ENCODE measurements at places on chromosomes 5 and 9. TPM values are rescaled to one million over a fixed set of nuclear protein-coding genes. Genes with fewer than 3 reads are reported as not detected.

Gene TMEFF1
- total RNA-seq: 38.7 TPM

Gene SLC35A4
- 11.5 TPM for total RNA-seq

DNA sequence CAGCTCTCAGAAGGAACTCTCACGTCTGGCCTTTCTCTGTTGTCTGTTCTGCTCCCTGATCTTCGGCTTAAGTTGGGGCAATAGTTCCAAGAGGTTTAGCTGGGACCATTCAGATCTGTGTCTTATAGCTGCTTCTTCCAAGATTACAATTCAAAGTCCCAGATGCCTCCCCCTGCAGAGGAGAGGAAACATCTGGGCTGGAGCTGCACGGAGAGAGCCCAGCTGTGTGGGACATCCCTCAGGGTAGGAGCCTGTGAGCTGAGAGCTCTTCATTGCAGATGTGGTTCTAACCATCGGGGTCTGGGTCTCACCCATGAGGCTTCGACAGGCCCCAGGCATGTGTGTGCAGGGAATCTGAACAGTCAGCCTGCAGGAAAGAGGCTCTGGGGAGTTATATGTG, 9.0 kb upstream of the PHF19 start:
- DNase-seq: no peak

DNA sequence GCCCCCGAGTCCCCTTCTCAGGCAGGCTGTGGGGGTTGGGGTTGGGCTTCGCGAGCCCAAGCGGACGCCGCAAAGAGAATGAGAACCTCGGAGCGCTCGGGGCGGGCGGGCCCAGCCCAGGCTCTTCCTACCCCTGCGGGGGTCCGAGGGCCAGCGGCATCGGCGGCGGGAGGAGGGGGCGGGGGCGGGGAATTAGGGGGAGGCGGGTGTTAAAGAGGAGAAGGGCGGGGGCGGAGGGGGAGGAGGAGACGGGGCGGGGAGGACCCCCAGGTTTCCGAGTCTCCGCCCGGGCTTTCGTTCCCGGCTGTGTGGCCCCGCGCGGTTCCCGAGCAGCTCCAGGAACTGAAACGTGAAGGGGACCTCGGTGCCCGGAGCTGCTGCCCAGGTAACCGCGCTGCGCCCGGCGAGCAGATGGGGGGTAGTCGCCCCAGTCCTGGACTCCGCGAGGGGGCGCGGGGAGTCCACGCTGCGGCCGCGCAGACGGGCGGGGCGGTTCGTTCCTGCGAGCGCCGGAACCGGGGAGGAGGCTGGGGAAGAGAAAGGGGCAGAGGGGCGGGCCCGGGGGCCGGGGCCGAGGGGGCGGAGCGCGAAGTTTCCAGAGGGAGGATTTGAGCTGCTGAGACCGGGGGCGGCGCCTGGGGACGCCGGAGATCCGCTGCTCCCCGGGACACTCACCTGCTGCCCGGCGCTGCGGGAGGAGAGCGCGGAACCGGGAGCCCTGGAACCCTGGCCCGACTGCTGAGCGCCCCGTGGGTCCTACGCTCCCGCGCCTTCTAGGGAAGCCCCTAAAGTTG, 38.4 kb upstream of the PLEKHG4B start:
- DNase-seq: peak; percentile 9

- DNase-seq: no peak
Observed at GRCh38 chr5:102811972-102812371, 56.9 kb downstream of the PAM start.

GRCh38 chr9:136606687-136607333, 55.9 kb upstream of the EGFL7 start:
- DNase-seq: no peak

DNA sequence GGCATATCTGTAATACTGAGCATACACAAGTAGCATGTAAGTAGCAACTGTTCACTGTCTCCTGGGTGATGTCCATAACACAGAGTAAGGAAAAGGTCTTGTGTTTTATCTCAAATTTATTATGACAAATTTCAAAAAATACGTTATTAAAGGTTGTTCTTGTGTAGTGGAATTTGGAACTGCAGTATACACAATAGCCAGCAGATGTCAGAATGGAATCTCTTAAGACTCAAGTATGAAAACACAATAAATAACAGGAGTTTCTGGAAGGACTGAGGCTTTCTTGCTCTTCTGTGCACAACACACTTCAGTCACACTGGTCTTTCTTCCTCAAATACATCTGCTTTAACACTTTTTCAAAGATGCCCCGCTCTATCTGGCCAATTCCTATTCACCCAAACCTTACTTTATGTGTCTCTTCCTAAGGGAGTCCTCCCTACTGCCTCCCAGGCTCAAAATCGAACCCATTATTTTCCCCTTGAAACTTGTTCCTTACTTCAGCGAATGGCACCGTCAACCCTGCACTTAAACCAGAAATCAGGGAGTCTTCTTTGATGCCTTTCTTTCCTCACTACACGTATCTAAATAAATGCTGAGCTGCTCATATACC, 6.5 kb upstream of the FBXO10 start:
- DNase-seq: peak; percentile 38

DNA sequence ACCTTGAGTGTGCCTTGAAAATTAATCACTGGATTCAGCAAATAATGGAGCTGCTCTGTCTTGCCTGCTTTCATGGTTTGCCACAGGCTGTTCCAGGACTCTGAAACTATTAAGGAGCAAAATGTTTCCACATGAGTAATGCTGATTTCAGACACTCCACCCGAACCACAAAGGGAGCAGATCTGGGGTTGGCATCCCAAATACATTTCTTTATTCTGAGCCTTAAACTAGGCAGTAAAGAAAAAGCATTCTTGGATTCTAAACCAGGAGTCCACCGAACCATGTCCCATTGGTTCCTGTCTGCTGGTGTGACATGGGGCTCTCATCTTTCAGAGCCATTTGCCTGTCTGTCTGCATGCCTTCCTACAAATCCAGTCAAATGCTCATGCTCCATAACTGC, 10.1 kb upstream of the C1QTNF3 start:
- DNase-seq: no peak

- no peak for DNase-seq
Observed at GRCh38 chr5:25763781-25764180, 1119.0 kb upstream of the CDH10 start.

DNA sequence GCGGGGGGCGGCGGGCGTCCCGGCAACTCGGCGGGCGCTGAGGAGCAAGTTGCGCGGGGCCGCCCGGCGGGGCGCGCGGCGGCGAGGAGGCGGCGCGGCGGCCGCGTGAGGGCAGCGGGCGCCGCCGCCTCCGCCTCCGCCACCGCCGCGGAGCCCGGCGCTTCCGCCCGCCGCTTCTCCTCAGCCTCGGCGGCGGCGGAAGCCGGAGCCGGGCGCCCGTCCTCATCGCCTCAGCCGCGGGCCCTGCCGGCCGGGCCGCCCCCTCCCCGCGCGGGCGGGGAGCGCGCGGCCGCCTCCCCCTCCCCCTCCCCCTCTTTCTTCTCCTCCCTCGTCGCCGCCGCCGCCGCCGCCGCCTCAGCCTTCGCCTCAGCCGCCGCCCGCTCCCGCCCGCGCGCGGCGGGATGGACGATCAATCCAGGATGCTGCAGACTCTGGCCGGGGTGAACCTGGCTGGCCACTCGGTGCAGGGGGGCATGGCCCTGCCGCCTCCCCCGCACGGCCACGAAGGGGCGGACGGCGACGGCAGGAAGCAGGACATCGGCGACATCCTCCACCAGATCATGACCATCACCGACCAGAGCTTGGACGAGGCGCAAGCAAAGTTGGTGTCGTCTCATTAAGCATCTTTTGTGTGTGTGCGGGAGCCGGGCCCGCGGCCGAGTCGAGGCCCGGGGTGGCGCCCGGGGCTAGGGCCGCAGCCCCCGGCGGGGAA, at the start of gene PBX3:
Gene PBX3, plus strand, starts transcription at position 321 of the 712 bp plus-strand sequence.
- DNase-seq: peak; percentile 45

DNA sequence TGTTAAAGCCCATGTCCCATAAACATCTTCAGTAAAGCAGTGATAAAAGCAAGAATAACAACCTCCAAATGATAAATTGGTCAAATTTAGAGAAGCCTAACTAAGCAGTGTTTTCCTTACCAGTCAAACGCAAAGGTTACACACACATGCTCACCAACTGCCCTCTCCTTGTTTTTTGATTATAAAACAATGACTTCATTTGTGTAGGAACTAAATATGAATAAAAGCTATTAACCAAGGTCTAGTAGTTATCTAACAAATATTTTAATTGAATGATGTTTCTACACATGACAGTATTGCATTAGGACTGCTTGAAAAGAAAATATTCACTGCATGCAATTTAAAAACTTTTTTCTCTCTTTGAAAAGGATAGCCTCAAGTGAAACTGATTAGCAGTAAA, 36.7 kb downstream of the PCA3 start:
- DNase-seq: no peak
